ENCODE measurements at places on chromosomes 2 and 18. TPM values are rescaled to one million over a fixed set of nuclear protein-coding genes. Genes with fewer than 3 reads are reported as not detected.

CCDC150 gene
- polyA plus RNA-seq: 9.9 TPM

POMC gene
- polyA plus RNA-seq: 2.0 TPM

TBR1 gene
- polyA plus RNA-seq: 0.19 TPM

SP100 gene
- 2.0 TPM for polyA plus RNA-seq

CCDC68 gene
- polyA plus RNA-seq: 0.04 TPM

FNDC4 gene
- polyA plus RNA-seq: 51.2 TPM

PLCL1 gene
- polyA plus RNA-seq: 7.8 TPM

CCDC121 gene
- polyA plus RNA-seq: 6.1 TPM

QPCT gene
- polyA plus RNA-seq: not detected

HAAO gene
- 0.43 TPM for polyA plus RNA-seq

LINC00305 gene
- 0.20 TPM for polyA plus RNA-seq

SPATA3 gene
- not detected for polyA plus RNA-seq

ALPP gene
- polyA plus RNA-seq: not detected

MAP2 gene
- polyA plus RNA-seq: 0.27 TPM

FEV gene
- polyA plus RNA-seq: not detected

TEX51 gene
- not detected for polyA plus RNA-seq

CCDC85A gene
- polyA plus RNA-seq: 3.9 TPM

CD8B gene
- not detected for polyA plus RNA-seq

SPP2 gene
- not detected for polyA plus RNA-seq

- DNase-seq: no peak
Measured at GRCh38 chr18:10169814-10170213, 256.0 kb downstream of the VAPA start.

DNA sequence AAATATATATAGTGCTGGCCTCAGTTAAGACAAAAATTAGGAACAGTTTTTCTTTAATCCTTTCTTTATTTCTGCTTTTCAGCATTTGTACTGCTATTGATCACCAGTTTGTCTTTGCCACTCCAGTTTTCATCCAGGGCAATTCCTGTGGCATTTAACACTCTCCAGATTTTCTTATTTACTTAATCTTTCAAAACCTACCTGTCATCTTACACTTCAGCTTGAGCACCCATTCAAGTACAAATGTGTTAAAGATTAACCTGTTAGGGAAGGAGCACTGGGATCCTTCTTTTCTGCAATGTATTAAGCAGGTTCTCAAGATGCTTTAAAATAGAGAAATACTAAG lies 101.8 kb upstream of the SCN1A start:
- no peak for DNase-seq

DNA sequence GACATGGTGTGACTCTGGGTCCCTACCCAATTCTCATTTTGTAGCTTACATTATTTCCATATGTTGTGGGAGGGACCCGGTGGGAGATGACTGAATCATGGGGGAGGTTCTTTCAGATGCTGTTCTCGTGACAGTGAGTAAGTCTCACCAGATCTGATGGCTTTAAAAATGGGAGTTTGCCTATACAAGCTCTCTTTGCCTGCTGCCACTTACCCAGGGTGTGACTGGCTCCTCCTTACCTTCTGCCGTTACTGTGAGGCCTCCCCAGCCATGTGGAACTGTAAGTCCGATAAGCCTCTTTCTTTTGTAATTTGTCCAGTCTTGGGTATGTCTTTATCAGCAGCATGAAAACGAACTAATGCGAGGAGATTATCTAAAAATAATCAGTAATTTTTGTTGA lies 1683.2 kb upstream of the SLC39A10 start:
- DNase-seq: no peak

- no peak for DNase-seq
Measured at GRCh38 chr18:1916869-1917523, 654.3 kb downstream of the METTL4 start.

DNA sequence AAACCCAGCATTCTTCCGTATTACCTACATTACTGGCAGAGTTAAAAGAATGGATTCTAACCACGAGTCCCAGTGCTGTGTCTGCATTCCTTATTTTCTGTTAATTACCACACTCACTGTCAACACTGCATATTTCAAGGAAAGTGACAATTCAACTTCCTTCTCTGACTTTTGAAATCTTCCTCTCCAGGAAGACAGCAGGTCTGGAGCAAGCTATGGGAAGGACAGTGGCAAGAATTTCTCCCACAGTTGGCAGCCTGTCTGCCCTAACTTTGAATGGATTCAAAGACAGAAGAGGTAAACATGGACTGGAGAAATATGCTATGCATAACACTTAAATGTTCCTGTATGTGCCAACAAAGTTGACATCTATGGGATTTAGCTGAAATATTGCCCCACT lies 700.5 kb upstream of the CHAC2 start:
- peak; percentile 4 for DNase-seq

DNA sequence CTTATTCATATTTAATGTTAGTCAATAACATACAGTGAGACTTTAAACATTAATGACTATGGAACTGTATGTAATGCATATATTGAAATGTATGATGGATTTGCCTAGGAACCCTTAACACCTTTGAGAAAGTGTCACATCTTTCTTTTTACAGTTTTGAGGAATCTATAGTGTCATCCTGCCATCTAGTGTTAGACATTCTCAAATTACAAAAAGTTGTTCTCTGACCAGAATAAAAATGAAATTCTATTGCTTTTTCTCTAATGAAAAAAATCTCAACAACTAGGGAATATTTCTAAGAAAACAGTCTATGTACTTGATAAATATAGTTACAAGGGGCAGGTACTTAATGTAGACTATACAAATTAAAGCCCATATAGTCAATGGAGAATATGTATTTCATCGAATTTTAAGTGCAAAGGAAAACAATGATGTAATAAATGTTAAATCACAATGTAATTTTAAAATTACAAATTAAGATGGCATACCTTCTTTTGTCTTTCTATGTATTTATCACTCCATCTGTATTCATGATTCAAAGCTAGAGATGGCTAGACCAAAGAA lies 5.1 kb upstream of the CALCRL start:
- peak; percentile 22 for DNase-seq

GRCh38 chr2:159292157-159292556 lies 5.7 kb upstream of the WDSUB1 start:
- no peak for DNase-seq

GRCh38 chr2:158828378-158829164 lies 33.5 kb downstream of the DAPL1 start:
- DNase-seq: no peak

GRCh38 chr2:19009510-19009909 lies 348.9 kb downstream of the OSR1 start:
- DNase-seq: no peak

DNA sequence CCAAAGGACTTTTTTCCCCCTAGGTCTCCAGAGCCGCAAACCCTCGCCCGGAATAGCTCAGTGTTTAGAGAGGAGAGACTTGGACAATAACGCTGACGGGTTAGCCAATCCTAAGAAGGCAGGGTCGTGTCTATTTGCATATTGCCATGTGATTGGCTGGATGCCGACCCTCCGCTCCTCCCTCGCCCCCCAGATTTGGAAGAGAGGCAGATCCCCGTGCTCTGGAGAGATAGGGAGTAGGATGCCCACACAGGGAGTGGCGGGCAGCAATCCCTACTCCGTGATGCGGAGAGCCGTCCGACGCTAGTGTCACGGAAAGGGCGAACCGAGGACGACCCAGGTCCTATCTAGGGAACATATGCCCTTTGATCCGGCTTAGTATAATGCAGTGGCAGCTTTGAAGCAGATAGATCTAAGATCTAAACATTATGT lies 1.4 kb downstream of the WNT6 start:
- peak; percentile 85 for DNase-seq

DNA sequence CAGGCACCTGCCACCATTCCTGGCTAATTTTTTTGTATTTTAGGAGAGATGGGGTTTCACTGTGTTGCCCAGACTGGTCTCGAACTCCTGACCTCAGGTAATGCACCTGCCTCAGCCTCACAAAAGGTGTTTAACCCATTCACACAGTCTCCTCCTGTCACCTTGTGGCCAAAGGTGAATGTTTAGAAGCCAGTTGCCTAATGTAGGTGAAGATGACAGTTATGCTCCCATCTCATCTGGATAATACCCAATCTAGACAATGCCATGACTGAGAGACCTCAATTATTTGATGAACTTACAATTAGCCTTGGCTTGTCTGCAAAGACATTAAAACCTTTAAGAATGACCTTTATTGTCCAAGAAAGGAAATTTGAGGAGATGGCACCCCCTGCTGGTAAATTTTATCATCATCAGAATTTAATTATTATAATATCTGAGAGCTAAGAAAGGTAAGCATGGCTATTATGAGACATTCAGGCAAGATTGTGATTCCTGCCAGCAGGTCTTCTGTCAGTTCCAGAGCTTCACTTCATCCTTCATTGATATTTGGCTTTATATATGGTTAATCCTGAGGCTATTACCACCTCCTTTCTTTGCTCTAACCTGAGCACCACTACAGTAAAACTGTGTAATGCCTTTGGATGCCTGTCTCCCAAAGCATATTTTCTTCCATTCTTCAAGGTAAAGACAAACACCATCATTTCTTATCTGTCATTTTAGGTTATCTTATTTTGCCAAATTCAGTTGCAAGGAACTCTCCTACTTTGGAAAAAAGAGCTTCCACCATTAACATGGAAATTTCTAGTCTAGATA lies 117.6 kb downstream of the FAM124B start:
- peak; percentile 50 for DNase-seq

DNA sequence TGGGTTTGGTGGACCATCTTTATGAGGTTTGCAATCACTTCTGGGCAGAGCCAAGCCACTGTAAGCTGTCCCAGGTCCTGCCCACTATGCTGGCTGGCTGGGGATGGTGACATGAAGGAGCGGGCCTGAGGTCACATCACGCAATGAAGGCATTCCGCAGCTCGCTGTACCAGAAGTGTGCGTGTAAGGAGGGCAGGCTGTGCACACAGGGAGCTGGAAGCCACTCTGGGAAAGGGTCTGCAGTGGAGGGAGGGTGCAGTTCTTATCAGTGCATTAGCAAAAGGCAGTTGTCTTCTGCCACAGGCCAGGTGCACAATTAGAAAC lies 16.7 kb upstream of the OTOS start:
- DNase-seq: no peak

- DNase-seq: no peak
Measured at GRCh38 chr2:23314687-23315086, 70.3 kb upstream of the KLHL29 start.

DNA sequence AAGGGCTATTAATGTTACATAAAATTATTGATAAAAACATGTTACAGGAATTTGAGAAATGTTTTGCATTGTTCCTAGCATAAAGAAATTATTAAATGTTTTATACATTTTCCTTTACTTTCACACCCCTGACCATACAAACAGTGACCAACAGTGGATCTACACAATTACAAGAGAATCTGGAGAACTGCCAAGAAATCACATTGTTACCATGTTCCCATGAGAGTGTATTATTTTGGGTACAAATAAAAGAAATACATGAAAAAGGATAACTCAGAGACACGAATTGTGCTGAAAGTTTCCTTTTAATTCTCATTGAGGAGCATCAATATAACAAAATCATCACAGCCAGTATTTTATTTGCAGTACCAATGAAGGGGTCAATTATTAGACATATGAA lies 150.1 kb downstream of the WDPCP start:
- DNase-seq: no peak

GRCh38 chr18:50454387-50454988 lies 79.6 kb downstream of the SKA1 start:
- DNase-seq: no peak

DNA sequence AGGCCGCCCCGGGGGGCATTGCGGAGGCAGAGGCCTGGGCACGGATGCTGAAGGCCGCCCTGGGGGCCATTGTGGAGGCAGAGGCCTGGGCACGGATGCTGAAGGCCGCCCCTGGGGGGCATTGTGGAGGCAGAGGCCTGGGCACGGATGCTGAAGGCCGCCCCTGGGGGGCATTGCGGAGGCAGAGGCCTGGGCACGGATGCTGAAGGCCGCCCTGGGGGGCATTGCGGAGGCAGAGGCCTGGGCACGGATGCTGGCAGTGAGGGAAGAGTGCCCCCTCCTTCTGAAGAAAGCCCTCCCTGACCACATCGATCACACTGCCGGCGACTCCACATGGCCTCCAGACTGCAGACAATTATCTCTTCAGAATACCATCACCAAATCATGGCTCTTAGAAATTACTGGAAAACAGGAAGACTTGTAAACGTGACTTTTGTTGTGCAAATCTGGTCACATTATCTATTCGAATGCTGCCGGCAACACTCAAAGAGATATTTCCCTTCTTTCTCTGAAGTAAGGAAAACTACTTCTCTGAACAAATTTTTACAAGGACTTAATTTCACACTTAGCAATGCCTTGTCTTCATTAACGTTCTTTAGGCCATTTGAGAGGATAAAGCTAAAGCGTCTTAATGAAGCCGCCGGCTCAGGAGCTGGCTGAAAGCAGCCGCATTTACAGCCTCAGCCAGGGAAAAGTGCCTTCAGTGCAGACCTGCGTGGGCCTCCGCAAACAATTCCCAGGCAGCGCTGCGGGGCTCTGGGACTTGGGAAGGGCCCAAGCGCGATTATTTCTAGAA lies 18.1 kb upstream of the SNTG2 start:
- no peak for DNase-seq

DNA sequence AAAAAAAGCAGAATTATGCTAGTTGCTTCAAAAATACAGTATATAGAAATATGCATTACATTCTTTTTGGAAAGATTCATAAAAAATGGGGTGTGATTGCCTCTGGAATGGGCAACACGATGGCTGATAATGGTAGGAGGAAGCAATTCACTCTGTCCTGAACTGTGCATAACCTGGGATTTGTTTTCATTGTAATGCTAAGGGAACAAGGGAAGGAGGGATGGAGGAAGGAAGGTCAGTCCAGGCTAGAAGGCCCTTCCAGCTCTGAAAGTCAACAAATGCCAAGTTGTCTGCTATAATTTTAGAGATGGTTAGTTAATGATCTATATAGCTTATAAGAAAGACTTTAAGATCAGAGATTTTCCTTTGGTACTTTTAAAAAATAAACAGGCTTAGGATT lies 40.8 kb downstream of the BUB1 start:
- no peak for DNase-seq

GRCh38 chr2:83069724-83070123 lies 1389.4 kb downstream of the SUCLG1 start:
- no peak for DNase-seq

DNA sequence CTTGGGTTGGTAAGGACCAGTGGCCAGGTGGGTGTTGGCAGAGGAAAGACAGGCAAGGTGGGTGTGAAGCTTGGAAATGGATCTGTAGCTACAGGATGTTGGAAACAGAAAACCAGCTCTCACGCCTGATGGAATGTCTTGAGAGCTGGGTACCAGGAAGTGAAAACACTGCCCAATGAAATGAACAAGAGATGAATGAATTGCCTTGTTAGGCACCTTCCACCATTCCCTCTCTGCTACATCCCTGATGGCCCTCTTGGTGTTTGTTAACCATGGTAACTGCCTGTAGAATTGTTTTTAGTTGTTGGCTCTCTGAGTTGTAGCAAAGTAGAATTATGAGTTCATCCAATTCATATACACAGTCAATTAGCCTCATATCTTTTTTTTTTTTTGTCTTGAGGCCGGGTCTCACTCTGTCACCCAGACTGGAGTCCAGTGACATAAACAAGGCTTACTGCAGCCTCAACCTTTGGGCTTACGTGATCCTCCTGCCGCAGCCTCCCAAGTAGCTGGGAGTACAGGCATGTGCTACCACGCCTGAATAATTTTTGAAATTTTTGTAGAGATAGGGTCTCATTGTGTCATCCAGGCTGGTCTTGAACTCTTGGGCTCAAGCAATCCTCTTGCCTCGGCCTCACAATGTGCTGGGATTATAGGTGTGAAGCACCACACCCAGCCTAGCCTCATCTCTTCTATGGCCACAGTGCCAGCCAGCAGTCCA lies 9.5 kb downstream of the KCMF1 start:
- DNase-seq: no peak

Data from cardiac muscle cell (in vitro differentiated cells and primary cell).